ENCODE measurements at places on chromosomes 1 and 21.

GRCh38 chr1:203033287-203033686, 7.0 kb downstream of the PPFIA4 start:
- DNase-seq, result no peak

- DNase-seq, result no peak
These were observed 302.5 kb upstream of the PBX1 start for GRCh38 chr1:164256456-164256855.

GRCh38 chr1:41396084-41396483, 34.9 kb downstream of the FOXO6 start:
- DNase-seq, result no peak

DNA sequence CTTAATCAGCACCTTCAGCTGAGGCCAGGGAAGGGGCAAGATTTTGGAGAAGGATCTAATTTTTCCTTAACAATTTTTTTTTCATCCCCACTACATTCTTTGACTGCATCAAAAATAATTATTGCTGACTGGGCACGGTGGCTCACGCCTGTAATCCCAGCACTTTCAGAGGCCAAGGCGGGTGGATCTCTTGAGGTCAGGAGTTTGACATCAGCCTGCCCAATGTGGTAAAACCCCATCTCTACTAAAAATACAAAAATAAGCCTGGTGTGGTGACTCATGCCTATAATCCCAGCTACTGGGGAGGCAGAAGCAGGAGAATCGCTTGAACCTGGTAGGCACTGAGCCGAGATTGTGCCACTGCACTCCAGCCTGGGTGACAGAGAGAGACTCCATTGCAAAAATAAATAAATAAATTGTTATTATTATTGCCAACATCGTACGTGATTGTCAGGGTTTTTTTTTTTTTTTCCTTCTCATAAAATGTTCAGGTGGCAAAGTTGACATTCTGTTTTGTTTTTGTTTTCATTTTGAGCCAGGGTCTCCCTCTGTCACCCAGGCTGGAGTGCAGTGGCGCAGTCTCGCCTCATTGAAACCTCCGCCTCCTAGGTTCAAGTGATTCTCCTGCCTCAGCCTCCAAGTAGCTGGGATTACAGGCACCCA, 37.3 kb upstream of the MORC3 start:
- DNase-seq, result no peak

- DNase-seq, result no peak
These were observed 1.7 kb downstream of the H3-3A start for GRCh38 chr1:226063977-226064815.

- no peak for DNase-seq
These were observed 12.6 kb upstream of the MYOG start for GRCh38 chr1:203098445-203098844.

DNA sequence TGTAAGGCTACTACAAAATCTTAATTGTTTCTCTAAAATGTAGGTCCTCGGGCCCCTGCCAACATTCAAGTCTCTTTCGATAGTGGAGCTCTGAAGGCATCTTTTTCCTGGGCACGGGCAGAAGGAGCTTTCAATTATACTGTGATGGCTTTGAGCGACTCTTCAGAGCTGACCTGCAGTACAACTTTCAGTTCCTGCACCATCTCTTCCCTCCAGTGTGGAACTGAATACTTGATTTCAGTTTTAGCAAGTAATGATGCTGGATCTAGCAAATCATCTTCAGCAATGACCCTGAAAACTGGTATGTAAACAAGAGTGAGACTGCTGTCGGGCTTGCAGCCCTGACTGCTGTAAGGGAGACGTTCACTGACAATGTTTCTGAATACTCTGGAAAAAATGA, 9.6 kb downstream of the FNDC7 start:
- DNase-seq, result no peak
